ENCODE measurements at places on chromosomes 6 and 20. TPM values are rescaled to one million over a fixed set of nuclear protein-coding genes. Genes with fewer than 3 reads are reported as not detected.

DNA sequence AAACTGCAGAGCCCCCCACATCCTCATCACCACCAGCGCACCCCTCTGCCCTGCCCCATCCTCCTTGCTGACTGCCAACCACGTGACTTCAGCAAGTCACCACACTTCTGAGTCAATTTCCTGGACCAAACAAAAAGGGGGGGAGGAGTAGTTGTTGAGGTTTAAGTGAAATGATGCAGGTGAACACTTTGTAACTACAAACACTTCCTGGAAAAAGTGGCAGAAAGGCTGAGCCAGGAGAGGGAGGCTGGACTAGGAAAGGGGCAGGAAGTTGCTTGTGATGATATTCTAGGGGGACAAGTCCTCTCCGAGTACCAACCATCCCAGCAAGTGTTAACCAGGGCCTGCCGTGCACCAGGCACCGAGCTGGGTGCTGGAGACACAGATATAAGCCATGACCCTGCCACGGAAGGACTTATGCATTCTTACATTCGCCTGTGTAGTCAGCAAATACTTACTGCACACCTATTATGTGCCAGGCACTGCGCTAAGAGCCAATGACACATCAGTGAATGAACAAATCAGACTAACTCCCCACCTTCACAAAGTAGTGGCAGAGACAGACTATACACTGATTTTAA is 67.3 kb downstream of the PREX1 start:
- DNase-seq = no peak

- no peak for DNase-seq
These were observed 152.2 kb downstream of the OPN5 start for GRCh38 chr6:47934023-47934422.

GRCh38 chr6:146304181-146304580 is 239.5 kb upstream of the RAB32 start:
- DNase-seq = no peak

GRCh38 chr6:157283330-157283898 is 39.9 kb downstream of the TMEM242 start:
- DNase-seq = no peak

GRCh38 chr6:36752187-36752885 is 54.7 kb downstream of the RAB44 start:
- DNase-seq = no peak

LINC00237 gene
- not detected for polyA plus RNA-seq

Measured in ovary (tissue), 10 donors.